ENCODE measurements at places on chromosomes 13 and 19.

DNA sequence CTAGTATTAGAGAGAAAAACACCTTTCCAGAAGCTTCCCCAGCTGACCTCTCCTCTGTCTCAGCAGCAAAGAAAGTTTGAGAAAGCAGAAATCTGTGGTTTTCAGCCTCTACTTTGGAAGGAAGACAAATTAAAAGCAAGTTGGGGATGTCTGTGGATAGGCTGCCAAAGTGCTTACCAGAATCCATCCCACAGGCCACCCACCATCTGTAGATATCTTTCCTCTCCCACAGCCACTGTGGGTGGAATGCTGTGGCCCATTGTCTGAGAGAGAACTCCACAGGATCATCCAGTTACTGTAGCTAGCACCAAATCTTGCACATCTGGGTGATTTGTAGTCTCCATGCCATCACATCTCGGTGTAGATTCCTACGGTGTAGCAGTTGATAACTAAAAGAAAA lies 133.5 kb downstream of the DNAJC15 start:
- DNase-seq: peak; percentile 31

- no peak for DNase-seq
These were observed 45.5 kb downstream of the SAE1 start for GRCh38 chr19:47176071-47176626.

DNA sequence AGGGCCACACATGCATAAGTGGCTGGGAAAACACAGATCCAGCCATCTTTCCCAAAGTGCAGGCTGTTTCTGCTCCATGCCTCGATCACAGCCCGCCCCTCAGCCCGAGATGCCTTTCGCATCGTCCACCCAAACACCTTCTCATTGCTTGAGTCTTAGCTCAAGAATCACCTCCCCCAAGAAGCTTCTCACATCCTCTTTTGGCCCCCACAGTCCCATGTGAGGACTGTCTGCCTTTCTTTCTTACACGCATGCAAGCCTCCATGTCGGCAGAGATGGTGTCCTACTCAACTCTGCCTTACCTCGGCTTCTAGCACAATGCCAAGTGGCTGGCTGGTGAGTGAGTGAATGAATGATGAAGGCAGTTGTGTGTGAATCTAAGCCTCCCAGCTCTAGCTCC lies 18.1 kb upstream of the GSX1 start:
- DNase-seq: peak; percentile 79

GRCh38 chr13:97142452-97142851 lies 79.7 kb upstream of the MBNL2 start:
- no peak for DNase-seq

DNA sequence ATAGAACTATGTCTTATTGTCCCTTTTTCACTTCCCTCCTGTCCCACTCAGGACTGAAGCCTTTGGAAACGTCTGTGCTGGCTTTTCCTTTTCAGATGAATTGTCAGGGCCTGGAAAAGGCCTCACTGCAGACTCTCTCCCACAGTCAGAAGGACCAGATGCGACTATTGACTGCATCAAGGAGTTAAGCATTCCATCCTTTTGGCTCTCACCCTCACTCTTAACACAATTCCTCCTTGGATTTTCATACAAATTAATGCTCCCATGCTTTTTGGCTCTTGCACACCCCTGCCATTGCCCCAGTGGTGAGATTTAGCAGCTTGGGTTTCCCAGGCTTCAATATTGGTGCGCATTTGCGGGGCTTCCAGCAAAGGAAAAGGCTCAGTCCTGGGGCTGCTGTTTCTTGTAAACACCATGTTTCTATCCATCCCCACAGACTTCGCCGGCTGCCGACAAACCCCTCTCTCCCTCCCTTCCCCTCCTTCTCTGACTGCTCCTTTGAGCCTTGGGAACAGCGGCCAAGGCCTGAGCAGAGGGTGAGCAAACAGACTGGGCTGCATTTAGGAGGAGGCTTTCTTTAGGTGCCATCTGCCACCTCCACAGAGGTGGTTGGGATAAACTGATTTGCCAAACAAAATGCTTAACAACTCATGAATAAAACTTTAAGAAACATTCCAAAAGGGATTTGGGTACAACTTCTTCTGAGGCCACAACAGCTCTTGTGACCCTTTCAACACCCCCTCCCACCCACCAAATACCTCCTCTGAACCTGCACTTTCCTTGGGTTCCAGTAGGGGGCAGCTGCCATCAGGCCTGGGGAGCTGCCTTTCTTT lies 48.6 kb upstream of the PCDH8 start:
- no peak for DNase-seq

DNA sequence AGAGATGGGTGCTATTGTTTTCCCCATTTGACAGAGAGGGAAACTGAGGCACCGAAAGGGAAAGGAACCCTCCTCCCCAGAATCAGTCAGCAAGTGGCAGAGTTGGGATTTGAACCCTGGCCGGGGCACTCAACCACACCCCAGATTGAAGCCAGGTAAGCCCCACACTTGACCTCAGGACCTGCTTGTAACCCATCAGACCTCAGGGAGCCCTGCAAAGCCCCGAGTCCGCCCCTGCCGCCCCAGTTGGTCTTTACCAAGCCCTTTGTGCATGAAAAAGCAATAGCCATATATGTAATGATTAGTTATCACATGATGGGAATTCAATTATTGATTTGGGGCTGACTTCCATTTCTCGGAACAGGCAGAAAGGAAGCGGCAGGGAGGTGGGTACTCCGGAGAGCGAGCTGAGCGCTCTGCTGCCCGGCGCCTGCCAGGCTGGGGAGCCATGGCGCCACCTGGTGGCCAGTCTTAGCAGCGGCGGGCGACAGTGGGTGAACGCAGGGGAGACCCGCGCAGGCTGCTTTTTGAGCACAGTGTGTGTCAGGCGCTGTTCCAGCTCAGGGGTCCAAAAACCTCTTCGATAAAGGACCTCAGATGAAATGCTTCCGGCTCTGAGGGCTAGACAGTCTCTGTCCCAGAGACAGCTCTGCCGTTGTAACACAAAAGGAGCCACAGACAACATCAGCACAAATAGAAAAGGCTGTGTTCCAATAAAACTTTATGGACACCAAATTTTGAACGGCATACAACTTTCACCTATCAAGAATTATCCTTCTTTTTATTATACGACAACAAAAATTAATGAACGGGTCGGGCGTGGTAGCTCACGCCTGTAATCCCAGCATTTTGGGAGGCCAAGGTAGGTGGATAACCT lies 82.9 kb upstream of the CACNA1A start:
- peak; percentile 26 for DNase-seq

- no peak for DNase-seq
These were observed 2.6 kb downstream of the KCNJ14 start for GRCh38 chr19:48458016-48458415.

GRCh38 chr13:89936256-89936655 lies 1411.2 kb upstream of the MIR17HG start:
- DNase-seq: no peak

DNA sequence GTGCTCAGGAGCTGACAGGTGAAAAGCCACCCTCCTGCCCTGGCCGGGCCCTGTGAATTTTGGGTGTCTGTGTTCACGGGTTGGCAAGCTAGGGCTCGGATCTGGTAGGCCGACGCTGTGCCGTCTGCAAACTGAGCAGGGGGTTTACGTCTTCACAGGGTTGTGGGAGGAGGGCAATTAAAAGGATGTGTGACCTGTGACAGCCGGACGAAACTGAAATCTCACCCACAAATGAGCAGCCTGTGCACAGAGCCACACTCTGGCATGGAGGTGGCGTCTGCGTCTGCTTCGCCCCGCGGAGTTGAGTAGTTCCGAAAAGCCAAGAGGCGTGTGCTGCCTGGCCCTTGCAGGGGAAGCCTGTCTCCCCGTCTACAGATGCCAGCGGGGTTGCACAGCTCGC lies 117.3 kb downstream of the KDM4B start:
- no peak for DNase-seq

- DNase-seq: no peak
These were observed at the start of gene CCDC106 for GRCh38 chr19:55647732-55648584. Gene CCDC106, plus strand, starts transcription at chr19:55648212. Its CDS starts 835 bp downstream, at chr19:55649047.

GRCh38 chr19:53109527-53109926 lies 6.3 kb upstream of the ZNF160 start:
- DNase-seq: no peak

- peak; percentile 87 for DNase-seq
These were observed 8.9 kb downstream of the CIC start for GRCh38 chr19:42277821-42278451.

Measured in lower leg skin (tissue), 4 donors.